ENCODE measurements at places on chromosomes 1 and 21.
A peak's percentile ranks its signal among the peaks of the same experiment; 100 is the strongest.

DNA sequence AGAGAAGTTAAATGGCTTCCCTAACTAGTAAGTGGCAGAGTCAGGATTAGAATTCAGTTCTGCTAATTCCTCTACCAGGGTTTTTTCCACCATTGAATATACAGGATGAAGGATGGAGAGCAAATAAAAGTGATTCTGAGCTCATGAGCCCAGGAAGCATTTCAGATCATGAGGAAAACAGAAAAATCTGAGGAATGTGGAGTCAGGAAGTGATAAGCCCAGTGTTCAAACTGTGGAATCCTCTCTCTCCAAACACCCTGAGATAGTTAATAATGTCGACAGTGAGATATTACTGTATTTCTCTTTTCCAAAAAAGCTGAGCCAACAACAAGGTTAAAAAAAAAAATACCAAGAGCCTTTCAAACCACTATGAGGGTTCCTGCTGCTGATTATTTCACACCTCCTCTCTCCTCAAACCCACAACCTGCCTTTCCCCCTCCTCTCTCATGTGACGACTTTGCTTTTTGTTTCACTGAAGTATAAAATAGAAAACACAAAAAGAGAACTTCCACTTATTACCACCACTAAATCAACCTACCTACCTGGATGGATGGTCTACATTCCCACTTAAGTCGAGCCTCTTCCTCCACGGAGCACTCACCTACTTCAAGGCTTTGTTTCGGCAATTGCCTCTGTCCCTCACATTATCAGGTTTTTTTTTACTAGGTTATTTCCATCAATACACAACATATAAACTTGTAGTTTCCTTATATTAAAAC lies 8.9 kb downstream of the SLAMF1 start:
- no peak for DNase-seq

DNA sequence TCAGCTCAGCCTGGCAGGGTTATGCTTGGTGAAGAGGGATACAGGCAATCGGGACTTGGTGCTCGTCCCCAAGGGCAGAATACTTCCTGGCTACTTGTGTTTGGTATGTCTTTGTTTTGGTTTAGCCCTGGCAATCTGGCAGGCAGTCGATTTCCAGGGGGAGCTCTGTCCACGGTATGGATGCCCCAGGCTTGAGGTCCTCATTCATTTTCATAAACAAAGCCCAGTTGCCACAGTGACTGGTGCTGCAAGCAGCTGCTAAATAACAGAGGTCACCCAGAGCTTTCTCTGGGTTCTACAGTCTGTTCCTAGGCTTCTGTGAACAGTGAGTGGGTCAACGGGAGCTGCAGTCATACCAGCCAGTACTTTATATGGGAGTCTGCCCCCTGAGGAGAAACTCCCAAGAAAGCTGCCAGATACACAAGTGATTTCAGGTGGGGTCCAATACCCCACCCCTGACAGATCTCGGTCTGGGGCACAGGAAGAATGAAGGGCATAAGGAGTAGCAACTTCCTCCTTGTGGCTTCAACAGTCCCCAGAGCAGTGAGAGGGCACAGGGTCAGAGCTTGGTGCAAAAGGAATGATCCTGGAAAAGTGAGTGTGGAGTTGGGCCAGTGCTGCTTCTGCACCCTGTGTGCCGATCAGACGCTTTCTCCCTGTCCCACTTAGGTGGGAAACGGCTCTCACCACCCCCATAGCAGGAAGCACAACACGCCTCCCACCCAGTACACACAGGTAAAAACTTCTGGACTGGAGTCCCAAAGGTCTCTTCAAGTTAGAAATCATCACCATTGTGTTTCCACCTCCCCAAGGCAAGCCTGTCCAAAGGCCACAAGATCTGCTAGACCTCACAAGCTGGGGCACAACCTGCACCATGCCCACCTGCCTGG lies 55.5 kb downstream of the TGFBR3 start:
- DNase-seq, result peak; percentile 92

DNA sequence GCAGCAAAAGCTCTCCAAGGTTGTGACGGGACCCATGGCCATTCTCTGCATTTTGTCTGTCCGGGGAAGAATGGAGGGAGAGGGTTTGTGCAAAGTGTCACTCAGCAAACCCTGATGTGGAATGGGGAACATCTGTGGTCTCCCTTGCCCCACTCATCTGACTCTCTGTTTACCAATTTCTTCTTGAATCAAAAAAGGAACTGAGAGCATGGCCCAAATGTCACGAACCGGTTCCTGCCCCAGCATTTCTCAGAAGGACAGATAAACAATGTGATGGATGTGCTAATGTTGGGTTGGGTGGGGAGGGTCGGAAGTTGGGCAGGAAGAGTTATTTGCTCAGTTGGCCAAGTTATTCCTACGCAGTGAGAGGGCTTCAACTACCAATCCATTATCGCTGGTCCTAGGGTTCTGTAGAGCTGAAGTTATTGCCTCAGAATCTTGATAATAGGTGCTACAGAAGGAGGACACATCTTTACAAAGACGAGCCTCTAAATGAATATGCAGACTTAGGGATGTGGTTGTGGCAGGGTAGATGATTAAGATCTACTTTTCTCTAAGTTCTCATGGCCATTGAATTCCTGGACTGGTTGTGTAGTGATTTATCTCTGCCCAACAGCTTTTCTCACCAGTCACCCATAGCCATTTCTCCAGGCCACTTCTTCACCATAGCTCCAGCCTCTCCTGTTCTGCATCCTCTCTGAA lies 9.6 kb upstream of the DUSP12 start:
- DNase-seq, result no peak

DNA sequence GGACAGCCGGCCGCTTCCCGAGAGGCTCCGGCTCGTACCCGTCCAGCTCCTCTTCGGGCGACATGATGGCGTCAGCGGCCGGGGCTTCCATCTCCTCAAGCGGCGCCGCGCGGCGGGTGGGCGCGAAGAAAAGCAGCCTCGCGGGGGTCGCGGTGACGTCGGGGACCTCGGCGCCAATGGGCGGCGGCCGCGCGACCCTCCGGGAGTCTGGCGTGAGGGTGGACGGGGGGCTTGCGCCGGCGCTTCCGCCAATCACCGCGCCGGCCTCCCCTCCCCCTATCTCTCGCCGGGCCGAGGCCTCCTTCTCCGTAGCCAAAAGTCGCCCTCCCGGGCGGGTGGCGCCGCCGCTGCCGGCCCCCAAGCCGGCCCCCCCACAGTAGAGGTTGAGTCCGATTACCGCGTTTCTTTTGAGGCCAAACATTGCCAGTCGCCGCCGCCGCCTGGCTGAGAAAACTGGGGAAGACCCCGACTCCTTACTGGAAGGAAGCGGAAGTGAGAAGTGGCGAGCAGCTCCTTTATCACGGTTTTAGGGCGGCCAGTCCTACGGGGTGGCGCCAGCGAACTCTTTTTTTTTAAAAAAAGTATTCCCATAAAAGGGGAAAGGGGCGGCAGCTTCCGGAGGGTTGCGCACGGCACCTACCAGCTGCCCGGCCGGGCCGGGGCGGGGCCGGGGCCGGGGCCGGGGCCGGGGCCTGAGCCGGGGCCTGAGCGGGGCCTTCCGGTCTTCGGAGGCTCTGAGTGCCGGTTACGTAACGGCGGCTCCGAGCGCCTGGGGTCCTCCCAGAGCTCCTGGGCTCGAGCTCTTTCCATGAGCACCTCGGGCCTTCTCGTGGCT lies at the start of gene MCL1:
Gene MCL1 (minus strand): TSS at position 501 of the 835 bp plus-strand sequence. CDS start 80 bp downstream, at position 421.
- peak; percentile 77 for DNase-seq

DNA sequence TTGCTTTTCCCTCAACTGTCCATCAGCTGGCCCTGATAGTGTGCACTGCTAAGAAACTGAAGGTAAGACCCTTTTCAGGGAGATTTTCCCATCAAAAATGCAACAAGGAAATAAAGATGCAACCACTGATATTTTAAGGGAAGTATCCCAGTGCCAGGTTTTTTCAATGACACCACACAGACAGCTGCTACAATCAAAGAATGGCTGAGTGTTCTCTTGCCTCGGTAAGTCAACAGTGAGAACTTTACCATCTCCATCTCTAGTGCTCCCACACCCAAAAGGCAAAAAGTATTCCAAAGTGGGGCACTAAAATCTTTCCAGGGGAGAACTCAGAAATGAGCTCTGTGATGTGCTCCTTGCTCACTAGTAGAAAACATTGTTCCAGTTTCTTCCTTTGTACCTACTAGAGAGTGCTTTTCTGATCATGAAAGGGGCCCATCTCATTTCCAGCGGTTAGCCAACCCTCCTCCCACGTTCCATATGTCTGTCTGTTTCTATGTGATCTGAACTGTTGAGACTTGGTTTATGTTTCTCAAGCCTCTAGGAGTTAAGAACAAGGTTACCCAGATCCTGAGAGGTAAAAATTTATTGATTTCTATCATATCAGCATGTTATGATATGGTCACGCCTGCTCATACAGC lies 67.6 kb upstream of the NEK2 start:
- no peak for DNase-seq

DNA sequence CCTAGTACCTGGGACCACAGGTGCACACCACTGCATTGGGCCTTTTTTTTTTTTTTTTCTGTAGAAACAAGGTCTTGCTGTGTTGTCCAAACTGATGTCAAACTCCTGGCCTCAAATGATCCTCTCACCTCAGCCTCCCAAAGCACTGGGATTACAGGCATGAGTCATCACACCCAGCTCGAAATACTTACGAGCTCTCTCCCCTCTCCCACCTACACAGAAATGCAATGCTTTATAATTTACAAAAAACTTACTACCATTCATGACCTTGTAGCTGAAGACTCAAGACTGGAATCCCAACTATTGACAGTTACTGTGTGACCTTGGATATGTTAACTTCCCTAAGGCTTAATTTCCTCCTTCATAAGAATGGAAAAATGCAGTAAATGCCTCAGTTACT lies 18.7 kb downstream of the FOXJ3 start:
- no peak for DNase-seq

DNA sequence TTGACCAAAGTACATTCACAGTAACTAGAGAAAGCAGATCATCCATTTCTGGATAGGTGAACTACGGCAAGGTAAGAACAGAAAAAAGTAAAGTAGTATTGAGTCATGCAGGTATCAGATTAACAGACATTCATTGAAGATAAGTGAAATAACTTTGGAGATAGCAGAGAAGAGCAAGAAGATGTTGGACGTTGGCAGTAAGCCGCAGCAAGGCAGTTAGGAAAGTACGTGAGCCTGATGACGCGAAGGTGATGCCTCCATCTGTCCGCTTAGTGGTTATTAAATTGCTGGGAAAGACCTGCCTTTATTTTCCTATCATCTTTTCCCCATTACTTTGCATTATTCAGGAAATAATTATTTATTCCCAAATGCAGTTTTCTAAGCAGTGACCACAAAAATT lies 24.9 kb upstream of the KIAA1614 start:
- DNase-seq, result no peak
